Naive thymus-derived CD8-positive, alpha-beta T cell (primary cell): ENCODE measurements at places on chromosomes 7 and 10. TPM values are rescaled to one million over a fixed set of nuclear protein-coding genes. Genes with fewer than 3 reads are reported as not detected.
A peak's percentile ranks its signal among the peaks of the same experiment; 100 is the strongest.

Gene DNAJC9
- polyA plus RNA-seq = 28.7 TPM

DNA sequence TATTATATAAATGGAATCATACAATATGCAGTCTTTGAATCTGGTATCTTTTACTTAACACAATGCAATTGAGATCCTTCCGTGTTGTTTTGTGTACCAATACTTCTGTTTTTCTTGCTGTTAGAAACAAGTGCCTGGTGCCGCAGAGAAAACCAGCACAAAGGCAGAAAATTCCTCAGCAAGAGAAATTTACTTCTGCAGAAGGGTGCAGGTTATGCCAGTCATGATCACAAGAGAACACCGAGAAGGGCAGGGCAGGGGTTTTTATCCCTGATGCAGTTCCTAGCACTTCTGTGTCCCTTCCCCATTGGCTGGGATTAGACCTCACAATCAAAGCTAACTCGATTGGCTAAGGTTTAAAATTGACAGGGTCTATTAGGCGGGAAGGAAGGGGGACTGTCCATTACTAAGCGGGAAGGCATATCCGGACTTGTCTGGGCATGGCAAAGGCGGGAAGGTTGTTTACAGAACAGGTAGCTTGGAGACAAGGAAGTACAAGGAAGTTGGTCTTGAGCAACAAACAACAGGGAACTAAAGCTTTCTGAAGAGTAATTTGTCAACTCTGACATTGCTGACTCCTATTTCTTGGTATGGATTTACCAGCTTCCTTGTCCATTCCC is 2.4 kb upstream of the ZNF33B start:
- H3K4me3 ChIP-seq = no peak overlapping the region
- no peaks in the 10 kb centered on the region for H3K27me3 ChIP-seq
- peaks cover 13% of the 10 kb centered on the region for H3K4me1 ChIP-seq
- peaks cover 9% of the 10 kb centered on the region for H3K36me3 ChIP-seq

DNA sequence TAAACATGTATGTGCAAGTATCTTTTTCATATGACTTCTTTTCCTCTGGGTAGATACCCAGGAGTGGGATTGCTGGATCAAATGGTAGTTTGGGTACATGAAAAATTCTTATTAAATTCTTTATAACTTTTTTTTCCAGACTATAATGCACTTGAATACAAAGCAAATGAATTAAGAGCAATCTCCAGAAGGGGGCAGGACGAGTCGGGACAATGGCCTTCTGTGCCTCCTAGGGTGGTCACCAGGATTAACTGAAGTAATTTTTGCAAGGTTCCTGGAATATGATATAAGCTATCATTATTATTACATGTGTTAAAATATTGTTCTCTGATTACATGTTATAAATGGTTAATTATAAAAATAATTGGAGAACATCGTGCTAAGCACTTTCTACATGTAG is 127.2 kb downstream of the PPP1R17 start:
- DNase-seq = no peak
- H3K27me3 ChIP-seq = no peaks in the 10 kb centered on the region
- no peaks in the 10 kb centered on the region for H3K4me1 ChIP-seq
- no peak overlapping the region for H3K27ac ChIP-seq

- H3K36me3 ChIP-seq = no peaks in the 10 kb centered on the region
- no peak overlapping the region for H3K27ac ChIP-seq
- no peak overlapping the region for H3K4me3 ChIP-seq
- no peaks in the 10 kb centered on the region for H3K4me1 ChIP-seq
Observed at GRCh38 chr7:71636329-71636728, 504.4 kb downstream of the GALNT17 start.

- H3K4me3 ChIP-seq = no peak overlapping the region
- DNase-seq = no peak
- H3K27me3 ChIP-seq = no peaks in the 10 kb centered on the region
- H3K4me1 ChIP-seq = peaks cover 52% of the 10 kb centered on the region
- H3K27ac ChIP-seq = peak overlapping the region; percentile 97
Observed at GRCh38 chr7:43636093-43636492, 53.2 kb downstream of the STK17A start.

Gene IFIT3
- 2.6 TPM for polyA plus RNA-seq

GRCh38 chr7:156656598-156656997 is 16.0 kb downstream of the RNF32 start:
- no peaks in the 10 kb centered on the region for H3K36me3 ChIP-seq
- H3K4me3 ChIP-seq = no peak overlapping the region
- no peaks in the 10 kb centered on the region for H3K4me1 ChIP-seq
- no peak overlapping the region for H3K27ac ChIP-seq
- peaks cover 6% of the 10 kb centered on the region for H3K27me3 ChIP-seq

DNA sequence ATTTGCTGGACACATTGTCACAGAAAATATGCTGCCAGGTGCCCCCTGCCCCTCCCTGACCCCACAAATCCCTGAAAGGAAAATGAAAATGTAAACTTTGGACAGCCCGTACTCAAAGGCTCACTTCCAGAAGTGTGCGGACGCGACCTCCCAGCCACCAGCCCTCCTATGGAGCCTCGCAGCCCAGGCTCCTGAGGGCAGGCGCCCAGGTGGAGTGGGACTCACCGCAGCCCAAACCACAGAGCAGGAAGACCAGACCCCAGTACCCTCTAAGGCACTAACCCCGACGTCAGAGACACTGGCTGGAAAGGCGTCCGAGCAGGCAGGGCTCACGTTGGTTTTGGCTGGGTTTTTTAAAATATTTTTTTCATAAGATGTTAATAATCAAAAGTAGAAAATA is 57.3 kb downstream of the CSGALNACT2 start:
- no peak overlapping the region for H3K4me3 ChIP-seq
- H3K4me1 ChIP-seq = peaks cover 2% of the 10 kb centered on the region
- no peak for DNase-seq
- no peaks in the 10 kb centered on the region for H3K36me3 ChIP-seq
- H3K27ac ChIP-seq = no peak overlapping the region
